Esophagus mucosa (tissue), 1 donor: ENCODE measurements at places on chromosomes 6 and 20. TPM values are rescaled to one million over a fixed set of nuclear protein-coding genes. Genes with fewer than 3 reads are reported as not detected.

DNA sequence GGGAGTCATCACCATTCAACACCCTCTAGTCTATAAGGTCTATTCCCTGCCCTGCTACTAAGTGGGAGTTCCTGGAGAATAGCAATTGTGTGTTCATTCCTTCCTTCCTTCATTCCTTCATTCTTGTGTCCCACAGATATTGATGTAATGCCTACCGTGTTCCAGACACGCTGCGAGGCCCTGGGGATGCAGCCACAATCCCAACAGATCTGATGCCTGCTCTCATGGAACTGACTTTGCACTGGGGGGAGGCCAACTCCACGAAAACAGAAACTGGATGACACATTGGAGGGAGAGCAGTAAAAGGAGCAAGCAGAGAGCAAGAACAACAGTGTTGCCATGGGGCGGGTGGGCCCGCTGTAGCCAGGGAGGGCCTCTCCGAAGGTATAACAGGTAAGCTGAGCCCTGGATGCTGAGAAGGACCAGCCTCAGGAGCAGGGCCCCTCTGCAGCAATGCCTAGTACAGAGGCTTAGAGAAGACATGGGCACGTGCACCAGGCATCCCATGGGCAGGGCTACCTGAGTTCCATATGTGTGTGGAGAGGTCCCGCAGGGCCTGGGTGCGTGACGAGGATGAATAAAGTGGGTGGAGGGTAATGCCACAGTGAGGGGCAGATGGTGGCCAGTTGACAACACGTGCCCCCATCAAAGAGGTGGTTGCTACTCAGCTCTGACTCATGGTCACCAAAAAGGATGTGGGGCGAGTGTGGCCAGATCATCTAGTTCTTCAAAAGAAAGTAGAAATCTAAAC is 173.9 kb downstream of the NFATC2 start:
- ATAC-seq: no peak

GRCh38 chr20:34578521-34578920 is 20.0 kb downstream of the MAP1LC3A start:
- ATAC-seq: no peak

DNA sequence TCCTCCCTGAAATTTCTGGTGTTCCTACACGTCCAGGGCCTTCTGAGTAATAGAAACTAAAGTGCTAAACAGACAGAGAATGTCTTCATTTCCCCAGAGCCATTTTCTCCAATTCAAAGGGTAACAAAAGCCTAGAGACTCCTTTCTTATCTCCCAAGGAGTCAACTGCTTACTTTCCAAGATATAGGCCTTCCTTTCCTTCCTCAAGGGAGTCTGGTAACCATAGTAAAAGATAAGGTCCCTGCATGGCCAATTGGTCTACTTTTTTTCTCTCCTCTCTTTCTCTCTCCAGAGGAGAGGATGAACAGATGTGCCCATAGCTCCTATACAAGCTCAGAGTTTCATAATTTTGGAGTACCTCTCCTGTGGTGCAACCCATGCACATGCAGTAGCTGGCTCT is 185.7 kb downstream of the ASCC3 start:
- ATAC-seq: no peak

GRCh38 chr20:21096321-21097043 is 9.7 kb downstream of the LINC00237 start:
- ATAC-seq: peak; percentile 45

DNA sequence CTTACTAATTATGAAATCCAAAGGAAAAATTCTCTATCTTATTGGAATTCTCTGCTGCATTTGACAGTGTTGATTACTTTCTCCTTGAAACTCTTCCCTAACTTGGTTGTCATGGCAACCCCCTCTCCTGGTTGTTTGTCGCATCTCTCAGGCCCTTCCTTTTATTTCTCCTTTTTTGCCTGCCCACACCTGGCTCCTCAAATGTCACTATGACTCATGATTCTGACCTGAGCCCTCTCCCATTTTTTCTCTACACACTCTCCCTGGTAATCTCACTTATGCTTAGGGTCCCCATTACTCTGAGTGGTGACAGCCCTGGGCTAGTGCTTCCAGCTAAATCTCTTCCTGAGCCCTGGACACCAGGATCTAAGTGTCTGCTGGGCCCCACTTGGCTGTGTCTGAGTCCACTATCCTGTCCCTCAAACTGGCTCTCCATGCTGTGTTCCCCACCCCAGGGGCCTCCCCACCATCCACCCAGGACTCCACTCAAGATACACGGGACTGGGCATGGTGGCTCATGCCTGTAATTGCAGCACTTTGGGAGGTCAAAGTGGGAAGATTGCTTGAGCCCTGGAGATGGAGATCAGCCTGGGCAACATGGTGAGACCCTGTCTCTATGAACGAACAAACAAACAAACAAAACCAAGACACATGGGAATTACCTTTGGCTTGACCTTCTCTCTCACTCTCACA is 16.5 kb upstream of the NNAT start:
- ATAC-seq: no peak

- ATAC-seq: no peak
Observed at GRCh38 chr20:47102629-47103028, 208.0 kb downstream of the EYA2 start.

GRCh38 chr6:47479140-47479508 is 1.5 kb downstream of the CD2AP start:
- ATAC-seq: no peak

DNA sequence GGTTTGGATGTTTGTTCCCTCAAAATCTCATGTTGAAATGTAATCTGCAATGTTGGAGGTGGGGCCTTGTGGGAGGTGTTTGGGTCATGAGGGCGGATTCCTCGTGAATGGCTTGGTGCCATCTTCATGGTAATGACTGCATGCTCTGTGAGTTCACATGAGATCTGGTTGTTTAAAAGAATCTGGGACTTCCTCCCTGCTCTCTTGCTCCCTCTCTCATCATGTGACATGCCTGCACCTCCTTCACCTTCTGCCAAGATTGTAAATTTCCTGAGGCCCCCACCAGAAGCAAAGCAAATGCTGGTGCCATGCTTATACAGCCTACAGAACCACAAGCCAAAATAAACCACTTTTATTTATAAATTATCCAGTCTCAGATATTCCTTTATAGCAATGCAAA is 250.3 kb upstream of the PLN start:
- ATAC-seq: no peak

DNA sequence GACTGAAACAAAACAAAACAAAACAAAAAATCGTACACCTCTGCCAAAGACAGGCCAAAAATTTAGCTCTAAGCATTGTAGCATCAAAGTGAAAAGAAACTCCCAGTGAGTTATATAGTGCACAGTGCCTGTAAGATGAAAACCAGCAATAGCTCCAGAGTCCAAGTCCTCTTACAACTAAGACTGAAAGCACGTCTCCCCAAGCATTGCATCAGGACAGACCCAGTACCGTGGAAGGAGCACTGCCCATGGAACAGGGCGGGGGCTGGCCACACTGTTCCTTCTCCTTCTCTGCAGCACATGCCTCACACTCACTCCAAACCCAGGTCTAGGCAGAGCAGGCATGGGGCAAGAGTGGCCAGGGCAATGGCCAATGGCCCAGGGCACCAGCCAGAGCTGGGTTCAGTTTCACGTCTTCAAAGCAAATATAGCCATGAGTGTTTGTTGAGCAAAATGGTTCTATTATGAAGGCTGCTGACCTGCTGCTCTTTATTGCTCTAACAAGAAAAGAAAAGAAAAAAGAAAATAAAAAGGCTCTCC is 72.2 kb upstream of the PBOV1 start:
- ATAC-seq: peak; percentile 41

DNA sequence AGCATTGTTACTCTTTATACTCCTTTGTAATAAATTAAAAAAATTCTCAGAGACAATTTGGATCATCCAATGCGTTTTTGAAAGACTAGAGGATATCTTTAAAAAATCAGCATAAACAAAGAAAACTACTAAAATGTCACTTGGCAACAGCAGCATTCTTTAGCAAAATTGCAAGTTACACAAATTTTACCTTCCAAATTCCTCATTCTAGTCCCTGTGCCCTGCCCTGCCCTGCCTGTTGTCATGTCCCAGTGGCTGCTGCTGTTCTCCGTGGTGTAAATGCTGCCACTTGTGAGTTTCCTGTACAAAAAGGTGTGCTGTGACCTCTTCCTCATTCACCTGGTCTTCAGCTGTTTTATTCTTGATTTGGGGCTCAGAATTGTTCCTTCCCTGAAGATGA is 83.2 kb downstream of the CDC5L start:
- no peak for ATAC-seq

- no peak for ATAC-seq
Observed at GRCh38 chr6:151659212-151659611, 148.3 kb upstream of the ESR1 start.

- no peak for ATAC-seq
Observed at GRCh38 chr6:67496191-67496590, 1138.9 kb upstream of the ADGRB3 start.

DNA sequence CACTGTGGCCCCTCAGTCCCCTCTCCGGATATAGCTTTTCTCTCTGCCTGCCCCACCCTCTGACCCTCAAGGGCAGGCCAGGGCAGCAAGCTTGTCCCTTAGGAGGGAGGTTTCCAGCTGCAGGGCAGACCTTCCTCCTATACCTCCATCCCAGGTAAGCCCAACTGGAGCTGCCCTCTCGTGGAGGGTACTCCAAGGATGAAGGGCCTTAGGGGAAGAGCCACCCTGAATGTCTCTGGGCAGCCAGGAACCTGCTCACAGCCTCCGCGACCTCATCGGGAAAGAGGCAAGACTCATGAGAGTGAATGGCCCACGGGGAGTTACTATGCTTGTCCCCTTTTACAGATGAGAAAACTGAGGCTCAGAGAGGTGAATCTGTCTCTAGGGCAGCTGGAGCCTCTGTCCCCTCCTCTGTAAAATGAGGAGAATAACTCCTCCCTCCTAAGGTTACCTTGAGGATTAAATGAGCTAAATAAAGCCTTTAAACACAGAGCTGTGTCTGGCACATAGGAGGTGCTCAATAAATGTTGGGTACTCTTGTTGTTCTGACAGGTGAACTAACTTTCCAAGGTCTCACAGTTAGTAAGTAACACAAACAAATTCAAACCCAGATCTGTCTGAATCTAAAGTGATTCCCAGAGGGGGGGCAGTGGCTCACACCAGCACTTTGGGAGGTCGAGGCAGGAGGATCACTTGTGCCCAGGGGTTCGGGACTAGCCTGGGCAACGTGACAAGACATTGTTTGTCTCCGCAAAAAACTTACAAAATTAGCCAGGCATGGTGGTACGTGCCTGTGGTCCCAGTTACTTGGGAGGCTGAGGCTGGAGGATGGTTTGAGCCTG is 12.1 kb downstream of the SRXN1 start:
- peak; percentile 24 for ATAC-seq

DNA sequence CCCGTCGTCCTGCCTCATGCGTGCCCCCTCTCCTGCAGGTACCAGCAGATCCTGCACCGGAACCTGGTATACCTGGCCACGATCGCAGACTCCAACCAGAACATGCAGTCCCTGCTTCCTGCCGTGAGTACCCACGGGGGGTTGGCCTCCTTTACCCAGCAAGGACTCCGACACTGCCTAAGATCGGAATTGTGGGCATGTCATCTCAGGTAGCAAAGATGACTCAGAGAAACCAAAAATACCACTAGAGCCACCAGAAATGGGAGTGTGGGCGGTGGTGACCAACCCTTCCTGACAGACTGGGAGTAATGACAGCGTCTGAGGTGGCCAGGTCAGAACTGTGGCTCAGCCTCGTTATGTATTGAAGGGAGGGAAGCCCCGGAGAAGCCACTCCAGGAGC is 16.3 kb downstream of the SS18L1 start:
- peak; percentile 78 for ATAC-seq

DNA sequence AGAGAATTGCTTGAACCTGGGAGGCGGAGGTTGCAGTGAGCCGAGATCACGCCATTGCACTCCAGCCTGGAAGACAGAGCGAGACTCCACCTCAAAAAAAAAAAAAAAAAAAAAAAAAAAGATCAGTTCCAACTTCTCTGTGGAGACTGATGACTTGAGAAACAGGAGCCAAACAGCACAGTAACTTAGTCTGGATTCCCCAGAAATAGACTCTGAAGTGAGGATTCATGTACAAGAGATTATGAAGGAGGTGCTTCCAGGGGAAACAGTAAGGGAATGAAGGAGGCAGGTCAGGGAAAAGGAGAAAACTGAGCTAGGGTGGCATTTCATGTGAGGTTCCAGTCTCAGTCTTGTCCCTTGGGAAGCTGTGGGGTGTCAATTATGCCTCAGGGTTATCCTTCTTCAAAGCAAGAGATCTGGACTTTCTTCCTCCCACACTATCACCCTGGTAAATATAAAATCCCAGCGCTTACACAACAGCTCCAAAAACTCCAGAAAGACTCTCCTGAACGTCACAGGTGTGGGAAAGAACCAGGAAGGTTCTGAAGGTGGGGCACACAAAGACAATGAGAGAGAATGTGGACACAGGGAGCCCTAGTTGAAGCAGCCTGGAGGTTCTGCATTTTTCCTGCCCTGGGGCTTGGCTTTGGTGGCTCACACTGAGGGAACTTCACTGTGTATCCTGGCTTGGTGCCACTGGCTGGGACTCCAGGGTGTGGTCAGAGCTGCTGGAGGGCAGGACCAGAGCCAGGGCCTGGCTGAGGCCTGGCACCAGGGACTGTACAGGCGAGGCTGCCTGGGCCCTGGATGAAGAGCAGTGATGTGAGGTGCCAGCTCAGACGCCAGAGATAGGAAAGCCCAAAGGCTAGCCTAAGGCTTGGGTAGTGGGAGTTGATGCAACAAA is 46.8 kb downstream of the PCNA start:
- peak; percentile 93 for ATAC-seq

DNA sequence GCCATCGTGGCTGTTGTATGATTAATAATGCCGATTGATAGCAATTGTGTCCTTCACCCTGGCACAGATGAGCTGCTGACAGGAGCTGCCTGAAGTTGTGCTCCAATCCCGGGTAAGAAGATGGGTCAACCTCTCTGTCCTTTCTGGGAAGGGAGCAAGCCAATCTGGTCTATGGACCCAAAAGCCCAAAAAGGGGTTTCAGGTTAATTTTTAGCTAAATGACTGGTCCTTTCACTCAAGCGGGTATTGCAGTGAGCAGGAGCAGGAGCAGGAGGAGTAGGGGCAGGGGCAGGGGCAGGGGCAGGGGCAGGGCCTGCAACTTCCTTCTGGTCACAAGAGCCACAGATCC is 164.8 kb downstream of the TAF4 start:
- ATAC-seq: no peak

The HLA-E gene
- 190 TPM for total RNA-seq

The OLIG3 gene
- total RNA-seq: not detected

The SRSF12 gene
- total RNA-seq: 0.44 TPM

The FRK gene
- 7.8 TPM for total RNA-seq

The LCA5 gene
- 0.80 TPM for total RNA-seq

The KIF25 gene
- total RNA-seq: not detected

The BCAS4 gene
- total RNA-seq: 0.96 TPM

The PDYN gene
- not detected for total RNA-seq

The CGA gene
- total RNA-seq: not detected

The FIG4 gene
- 8.8 TPM for total RNA-seq

The CMTR1 gene
- total RNA-seq: 16.5 TPM

The TNFAIP3 gene
- total RNA-seq: 8.8 TPM

The ID1 gene
- total RNA-seq: 299 TPM
